Activated CD4-positive, CD25-positive, alpha-beta regulatory T cell treated with anti-CD3 and anti-CD28 coated beads, Interleukin-2, amount 50 U/mL, for 24 hours (primary cell): ENCODE measurements at places on chromosomes 5 and 9.

DNA sequence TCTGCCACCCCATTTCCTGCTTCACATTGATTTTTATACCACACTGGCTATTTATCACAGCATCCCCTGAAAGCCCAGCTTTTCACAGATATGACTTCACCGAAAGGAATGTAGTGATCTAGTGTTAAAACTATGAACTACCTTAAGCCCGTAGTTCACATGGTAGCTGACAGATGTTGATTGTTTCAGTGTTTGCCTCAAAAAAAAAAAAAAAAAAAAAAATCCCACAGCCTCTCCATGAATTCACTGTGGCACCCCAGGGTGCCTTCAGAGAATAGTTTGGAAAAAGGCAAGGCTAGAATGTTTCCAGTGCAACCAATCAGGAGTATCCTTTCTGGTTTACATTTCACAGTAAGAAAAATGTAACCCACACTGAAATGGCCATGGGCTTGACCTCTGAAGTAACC lies 37.1 kb downstream of the GLIS3 start:
- ATAC-seq = no peak

- ATAC-seq = no peak
Measured at GRCh38 chr5:31855134-31856040, 216.5 kb downstream of the PDZD2 start.

GRCh38 chr5:106093134-106093533 lies 1577.6 kb downstream of the EFNA5 start:
- ATAC-seq = no peak

DNA sequence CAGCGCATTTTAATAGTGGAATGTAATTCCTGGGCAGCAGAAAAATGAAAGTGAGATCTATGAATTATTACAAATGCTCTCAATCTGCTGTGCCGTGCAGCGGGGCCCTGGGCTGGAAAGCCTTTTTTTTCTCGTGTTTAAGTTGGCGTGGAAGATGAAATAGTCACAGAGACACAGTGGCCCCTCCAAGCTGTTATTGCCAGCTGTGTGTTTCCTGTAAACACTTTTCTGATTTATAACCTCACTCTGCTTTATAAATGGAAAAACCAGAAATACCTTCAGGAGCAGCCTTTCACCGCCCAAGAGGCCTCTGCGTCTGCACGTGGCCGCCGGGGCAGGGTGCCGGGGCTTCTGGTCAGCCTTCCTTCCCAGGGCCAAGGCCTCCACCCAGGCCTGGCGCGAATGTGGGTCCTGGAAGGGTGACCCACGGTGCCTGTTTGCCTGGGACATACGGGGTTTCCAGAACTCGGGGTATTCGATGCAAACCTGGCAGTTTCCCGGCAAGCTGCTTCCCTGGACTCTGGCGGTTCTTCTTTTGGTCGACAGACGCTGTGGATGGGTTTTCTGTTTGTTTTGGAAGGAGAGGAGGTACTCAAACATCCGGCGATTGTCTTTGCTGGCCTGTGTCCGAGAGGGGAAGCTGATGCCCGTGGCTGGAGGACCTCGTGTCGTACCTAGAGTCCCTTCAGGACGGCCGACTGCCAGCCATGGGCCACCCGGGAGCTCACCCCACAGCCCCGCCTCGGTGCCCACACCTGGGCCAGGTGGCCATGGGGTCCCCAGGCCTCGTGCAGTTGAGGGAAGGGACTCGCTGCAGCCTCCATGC lies 256.7 kb downstream of the PARP8 start:
- ATAC-seq = no peak

GRCh38 chr5:127931396-127931795 lies 152.2 kb upstream of the SLC12A2 start:
- no peak for ATAC-seq

- peak; percentile 25 for ATAC-seq
Measured at GRCh38 chr5:1312993-1313833, 18.3 kb upstream of the TERT start.

GRCh38 chr9:120365386-120365785 lies 214.6 kb downstream of the CDK5RAP2 start:
- ATAC-seq = no peak

DNA sequence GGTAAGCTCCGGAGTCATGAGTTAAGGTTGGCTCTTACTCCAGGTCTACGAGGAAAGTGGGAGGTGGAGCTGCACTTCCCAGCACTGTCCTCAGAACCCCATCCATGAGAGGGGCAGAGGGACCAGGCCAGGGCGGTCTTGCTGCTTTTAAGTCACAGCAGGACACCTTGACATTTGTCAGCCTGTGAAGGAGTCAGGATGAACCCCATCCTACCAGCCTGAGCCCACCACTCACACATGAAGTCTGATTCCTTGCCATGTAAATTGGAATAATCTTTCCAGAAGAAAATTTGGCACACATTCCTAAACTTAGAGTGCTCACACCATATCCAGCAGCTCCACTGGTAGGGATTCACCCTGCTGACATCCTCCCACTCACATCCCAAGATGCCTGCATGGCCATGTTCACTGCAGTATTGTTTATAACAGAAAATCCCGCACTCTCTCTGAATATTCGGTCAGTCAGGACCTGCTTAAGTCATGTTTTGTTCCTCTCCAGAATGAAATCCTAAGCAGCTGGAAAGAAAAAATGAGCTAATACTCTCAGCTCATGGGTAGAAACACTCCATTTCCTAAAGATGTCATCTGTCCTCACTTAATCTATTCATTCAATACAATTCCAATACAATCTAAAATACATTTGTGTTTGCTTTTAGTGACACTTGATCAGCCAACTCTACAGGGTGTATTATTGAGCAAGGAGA lies 79.3 kb upstream of the COL5A1 start:
- ATAC-seq = no peak

- no peak for ATAC-seq
Measured at GRCh38 chr9:107737987-107738743, 248.6 kb upstream of the KLF4 start.
